ENCODE measurements at places on chromosomes 4 and X.
A peak's percentile ranks its signal among the peaks of the same experiment; 100 is the strongest.

GRCh38 chr4:186132577-186133242 is 28.2 kb downstream of the FAM149A start:
- no peak for DNase-seq

DNA sequence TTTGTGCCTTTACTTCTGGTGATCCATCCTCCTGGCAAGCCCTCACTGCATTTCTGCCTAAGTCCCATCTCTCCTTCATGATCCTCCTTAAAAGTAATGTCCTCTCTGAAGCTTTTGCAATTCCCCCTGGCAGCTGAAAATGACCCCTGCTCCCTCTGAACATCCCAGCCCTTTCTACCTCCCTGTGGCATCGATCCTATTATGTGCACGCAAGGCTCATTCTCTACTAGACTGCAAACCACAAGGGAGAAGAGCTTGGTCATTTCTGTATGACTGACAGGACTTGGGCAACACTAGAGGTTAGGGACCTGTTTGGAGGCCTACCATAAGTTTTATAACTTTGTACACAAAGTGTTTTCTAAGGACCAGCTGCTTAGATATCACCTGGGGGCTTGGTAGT is 50.8 kb upstream of the RAP2C start:
- no peak for DNase-seq

GRCh38 chrX:16671005-16671404 is 21.0 kb downstream of the S100G start:
- no peak for DNase-seq

- DNase-seq, result no peak
These were observed 379.1 kb downstream of the IL1RAPL1 start for GRCh38 chrX:28966331-28966730.

GRCh38 chr4:24850674-24851073 is 55.3 kb downstream of the SOD3 start:
- DNase-seq, result no peak

DNA sequence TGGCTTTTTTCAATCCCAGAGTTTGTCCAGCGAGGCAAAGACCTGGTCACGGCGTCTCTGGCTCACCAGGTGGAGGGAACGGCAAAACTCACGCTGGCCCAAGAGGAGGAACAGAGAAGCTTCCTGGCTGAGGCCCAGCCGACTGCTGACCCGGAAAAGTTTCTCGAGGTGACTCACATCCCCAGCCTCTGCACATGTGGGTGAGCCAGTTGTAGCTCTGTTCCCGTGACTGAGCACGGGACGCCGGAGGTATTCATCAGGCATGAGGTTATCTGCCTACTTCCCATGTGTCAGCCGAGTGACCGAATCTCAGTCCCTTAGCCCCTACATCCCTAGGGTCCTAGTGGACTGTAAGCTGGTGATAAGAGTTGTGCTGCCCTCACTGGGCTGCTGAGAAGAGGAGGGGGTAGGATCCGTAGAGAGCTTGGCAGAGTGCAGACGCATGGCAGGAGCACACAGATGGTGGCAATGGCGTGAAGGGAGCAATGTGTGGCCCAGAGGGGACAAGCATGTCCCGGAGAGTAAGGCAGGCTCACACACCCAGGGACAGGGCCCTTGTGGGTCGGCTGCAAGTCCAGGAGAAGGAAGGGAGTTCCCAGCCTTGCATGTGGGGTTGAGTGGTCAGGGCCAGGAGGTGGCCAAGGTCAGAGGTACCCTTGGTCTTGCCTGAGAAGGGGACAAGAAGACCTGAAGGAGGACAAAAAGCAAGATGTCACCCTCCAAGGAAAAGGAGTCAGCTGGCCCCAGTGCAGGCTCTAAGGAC is 42.9 kb downstream of the EVC start:
- peak; percentile 28 for DNase-seq

DNA sequence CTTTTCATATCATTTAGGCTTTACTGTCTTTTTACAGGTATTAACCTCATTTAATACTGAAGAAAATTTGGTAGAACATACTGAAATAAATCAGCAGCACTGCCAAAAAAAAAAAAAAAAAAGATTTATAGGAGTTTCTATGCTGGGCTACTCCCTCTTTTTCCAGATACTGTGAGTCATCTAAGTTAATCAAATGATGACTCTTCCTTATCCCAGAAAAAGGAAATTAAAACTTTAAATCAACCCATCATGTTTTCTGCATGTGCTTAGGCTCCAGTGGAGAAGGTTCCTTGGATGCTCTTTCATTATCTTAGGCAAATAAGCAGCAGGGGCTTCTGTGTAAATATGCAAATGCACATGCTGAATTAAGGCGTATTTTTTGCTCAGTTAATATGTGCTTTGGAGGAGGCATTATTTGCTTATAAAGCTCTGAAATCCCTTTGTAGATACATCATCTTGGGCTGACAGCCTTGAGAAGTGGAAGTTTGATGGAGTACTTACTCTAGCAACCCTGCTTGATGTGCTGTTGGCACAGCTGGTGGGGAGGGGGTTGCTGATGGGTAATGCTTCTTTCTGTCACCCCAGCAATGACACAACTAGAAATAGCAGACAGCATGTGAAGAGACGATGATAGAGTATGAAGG is 136.1 kb downstream of the C4orf33 start:
- no peak for DNase-seq

- no peak for DNase-seq
These were observed 146.1 kb upstream of the OTUD4 start for GRCh38 chr4:145326491-145326890.

DNA sequence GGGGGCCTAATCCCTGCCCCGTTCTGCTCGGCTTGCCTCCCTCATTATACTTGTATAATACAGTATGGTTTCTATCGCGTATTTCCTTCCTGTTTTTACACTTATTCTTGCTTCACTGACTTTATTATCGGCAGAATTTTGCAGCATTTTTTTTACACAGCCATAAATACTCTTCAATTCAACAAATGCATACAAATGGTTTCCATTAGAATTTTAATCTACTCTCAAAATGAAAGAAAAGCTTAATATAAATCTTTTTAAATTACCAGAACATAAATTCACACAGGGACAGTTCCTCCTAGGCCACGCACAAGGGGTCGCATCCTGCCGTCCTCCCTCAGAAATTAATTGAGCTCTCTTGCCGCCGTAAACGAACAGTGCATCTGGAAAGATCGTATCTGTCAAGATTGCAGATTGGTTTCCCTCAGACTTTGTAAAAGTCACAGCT is 42.9 kb downstream of the DCTD start:
- no peak for DNase-seq

DNA sequence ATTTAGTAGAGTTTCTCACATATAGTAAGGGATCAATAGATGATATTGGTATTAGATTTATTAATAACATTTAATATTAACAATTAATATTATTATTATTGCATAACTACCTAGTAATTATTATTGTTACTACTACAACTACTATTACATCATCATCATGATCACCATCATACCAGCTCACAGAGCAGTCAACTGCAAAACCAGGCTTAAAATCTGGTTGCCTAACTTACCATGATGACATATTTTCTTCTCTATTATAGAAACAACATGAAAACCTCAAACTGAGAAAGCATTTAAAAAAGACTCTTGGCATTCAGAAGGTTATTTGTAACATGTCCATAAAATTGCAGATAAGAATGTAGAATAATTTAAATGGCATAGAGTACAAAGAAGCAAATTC is 247.0 kb upstream of the TTC29 start:
- no peak for DNase-seq

DNA sequence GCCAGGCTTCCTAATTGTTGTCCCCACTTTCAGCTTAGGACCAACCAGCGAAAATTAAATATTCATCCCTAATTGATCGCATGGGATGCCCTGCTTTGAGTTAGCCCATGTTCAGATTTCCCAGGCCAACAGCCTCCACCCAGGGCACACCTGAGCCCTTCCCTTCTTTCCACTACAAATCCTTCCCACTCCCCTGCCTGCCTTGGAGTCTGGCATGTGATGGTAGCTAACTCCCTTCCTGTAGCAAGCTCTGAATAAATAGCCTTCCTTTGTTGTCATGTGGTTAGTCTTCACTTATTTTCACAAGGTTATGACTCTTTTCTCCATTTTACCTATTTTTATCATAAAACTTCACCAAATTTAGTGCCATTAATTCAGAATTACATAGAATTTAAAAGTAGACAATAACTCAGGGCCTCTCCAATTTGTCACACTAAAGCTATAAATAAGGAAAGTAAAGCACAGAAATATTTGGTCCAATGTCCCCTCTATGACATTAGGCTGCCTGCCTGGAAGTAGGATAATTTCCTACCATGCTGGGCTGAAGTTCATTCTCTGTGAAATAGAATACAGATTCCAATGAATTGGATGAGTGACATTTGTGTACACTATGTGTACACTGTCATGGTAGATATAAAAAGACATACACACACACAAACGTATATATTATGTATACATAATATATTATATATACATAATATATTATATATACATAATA is 166.4 kb upstream of the CPEB2 start:
- DNase-seq, result no peak

DNA sequence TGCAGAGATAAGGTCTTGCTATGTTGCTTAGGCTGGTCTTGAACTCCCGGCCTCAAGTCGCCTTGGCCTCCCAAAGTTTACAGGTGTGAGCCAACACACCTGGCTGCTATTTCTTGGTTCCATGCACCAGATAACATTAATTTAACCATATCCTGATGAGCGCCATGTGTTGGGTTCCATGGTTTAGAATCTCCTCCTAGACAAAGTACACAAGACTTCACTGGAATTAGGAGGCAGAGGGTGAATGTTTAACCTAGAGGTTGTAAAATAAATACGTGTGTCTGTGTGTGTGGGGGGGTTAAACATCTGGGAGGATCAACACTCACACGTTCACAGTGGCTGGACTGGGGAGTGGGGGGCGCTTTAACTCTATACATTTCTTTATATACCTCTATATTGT is 32.4 kb upstream of the SORCS2 start:
- DNase-seq, result no peak

DNA sequence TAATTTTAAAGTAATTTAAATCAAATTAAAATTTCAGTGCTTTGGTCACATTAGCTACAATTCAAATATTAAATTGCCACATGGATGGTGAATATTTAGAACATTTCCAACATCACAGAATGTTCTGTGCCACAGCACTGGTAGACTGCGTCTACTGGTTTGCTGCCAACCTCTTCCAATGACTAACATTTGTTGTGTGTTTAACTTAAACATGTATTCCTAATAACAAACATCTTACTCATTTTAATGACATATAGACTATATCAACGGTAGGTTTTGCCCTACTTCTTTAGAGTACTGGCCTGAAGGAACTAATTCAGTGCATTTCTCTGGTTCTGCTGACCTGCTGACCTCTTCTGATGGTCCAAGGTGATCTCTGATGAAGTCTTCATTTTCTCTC is 157.6 kb downstream of the DCK start:
- DNase-seq, result no peak

GRCh38 chrX:13791559-13791958 is 25.3 kb downstream of the GPM6B start:
- no peak for DNase-seq

DNA sequence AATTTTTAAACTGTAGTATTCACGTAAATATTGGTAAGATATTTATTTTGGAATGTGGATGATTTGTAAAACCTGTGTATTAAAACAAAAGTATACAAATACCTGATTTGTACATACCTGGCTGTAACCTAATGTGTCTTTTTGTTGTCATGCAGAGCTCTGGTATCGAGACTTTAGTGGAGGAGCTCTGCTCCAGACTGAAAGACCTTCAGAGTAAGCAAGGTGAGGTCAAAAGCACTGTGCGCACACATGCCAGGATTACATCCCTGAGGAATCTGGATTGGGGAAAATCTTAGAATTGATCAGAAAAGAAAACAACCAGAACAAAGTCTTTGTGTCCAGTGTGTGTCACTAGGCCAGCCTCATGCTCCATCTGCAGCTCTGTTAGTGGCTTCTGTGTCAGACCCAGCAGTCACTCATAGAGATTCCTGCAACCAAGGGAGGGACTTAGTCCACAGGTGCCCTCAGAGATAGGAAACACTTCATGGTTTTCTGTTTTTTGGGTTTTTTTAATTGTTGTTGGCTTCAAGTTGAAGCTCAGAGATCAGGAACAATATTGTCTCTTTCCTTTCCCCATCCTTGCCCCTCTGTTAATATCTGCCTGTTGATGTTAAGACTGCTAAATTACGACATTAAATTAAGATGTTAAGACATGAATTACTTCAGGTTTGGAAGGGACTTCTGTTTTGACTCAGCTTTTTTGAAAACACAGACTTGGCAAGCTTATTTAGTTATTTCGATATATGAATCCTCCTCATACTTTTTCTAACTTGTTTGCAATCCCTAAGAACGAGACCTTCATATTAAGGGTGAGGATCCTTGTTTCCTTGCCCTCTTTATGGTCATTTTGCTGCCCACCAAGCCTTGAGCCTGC is 52.4 kb upstream of the TBC1D14 start:
- no peak for DNase-seq

DNA sequence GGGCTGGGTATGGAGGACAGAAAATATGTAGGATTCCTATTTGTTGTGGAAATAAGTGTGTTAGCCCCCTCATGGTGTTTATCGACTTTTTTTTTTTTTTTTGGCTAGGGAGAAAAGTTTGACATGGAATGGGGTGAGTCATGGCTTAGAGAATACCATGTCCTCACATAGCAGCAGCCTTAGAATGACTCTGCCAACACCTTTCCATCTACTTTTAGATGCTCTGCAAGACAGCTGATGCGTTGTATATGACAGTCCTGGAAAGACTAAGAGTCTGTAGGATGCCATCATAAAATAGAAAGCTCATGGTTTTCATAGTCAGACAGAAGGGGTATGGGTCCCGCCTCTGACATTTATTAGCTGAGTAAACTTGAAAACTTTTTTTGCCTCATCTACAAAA is 37.7 kb downstream of the MTTP start:
- DNase-seq, result no peak

- no peak for DNase-seq
These were observed 127.9 kb upstream of the AR start for GRCh38 chrX:67415937-67416336.
